ENCODE measurements at places on chromosomes 11 and 22.

GRCh38 chr11:14713496-14714244 lies 70.1 kb downstream of the PDE3B start:
- DNase-seq, result no peak

DNA sequence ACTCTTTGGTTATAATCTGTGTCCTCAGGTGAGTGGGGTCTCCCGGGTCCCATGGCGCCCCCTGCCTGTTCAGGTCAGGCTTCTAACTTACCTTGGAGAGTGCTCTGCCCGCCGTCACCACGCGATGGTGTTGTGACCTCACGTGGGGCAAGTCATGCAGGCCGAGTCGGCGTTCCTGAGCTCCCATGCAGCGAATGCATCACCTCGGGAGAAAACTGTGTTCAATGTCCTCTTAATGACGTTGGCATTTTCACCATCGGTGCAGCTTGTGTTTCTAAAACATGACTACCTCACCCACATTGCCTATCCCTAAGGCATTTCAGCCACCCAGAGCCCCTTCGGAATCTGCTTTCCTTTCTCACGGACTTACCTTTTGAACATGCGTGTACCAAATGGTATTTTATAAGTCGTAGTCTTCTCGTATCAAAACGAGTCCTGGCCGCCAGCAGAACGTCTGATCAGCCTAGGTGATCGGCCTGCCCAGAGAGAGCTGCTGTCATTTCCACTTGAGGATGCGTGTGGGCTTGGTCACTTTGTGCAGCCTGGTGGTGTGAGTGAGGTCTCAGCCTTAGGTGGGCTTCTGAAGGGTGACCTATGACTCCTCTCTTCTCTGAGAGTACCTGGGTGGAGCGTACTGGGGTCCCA lies 64.8 kb downstream of the TBC1D22A start:
- no peak for DNase-seq

- DNase-seq, result no peak
Observed at GRCh38 chr11:11267312-11267711, 85.7 kb downstream of the CSNK2A3 start.

GRCh38 chr22:24894220-24894975 lies 52.1 kb downstream of the LHFPL7 start:
- DNase-seq, result no peak

- DNase-seq, result no peak
Observed at GRCh38 chr11:3679077-3679476, 7.9 kb upstream of the CHRNA10 start.

DNA sequence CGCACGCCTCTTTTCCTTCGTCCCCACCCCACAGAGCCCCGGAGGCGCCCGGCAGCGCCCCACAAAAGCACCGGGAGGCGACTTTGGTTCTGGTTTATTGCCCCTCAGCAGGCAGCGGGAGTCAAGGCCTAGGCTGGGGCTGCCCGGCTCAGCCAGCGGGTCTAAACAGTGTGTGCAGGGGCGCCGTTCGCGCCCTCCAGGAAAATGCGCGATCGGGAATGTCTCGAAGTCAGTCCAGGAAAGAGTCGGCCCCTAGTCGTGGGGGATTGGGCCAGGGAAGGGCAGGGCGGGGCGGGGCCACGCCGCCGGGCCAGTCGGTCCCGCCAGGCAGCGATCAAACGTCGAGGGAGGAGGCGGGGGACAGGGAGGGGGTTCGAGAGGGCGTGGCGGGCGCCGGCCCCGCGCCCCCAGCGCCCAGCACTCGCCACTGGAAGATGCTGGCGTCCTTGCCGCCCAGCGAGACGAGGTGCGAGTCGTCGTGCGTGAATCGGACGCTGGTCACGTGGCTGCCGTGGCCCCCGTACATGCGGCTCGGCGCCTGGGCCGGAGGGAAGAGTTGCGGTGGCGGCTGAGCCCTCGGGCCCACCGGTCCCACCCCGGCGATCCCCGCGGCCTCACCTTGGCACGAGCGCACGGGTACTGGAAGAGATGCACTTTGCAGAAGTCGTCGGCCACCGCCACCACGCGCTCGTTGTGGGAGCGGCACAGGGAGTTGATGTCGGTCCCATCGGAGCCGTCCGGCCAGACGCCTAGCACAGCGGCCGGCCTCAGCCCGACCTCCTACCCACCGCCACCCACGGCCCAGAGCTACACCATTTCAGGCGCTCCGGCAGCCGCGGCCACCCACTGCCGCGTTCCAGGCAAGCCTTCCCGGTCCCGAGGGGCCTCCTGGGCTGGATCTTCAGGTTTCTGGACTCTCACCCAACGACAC lies 741 bp upstream of the MTA2 start:
- no peak for DNase-seq

GRCh38 chr11:81596704-81597103 lies 1137.0 kb downstream of the FAM181B start:
- DNase-seq, result no peak

DNA sequence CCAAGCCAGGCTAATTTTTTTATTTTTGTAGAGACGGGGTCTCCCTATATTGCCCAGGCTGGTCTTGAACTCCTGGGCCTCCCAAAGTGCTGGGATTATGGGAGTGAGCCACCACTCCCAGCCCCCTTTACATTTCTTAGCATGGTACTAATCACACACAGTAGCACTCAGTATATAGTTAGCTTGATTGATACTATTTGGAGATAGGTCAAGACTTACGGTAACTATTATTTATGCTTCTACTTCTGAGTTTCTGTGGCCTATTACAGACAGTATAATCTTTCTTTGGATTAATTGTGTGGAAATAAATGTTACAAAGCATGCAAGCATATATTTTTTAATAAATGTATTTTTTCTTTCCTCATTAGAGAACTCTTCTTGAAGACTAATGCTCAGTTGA lies 192.2 kb downstream of the UVRAG start:
- no peak for DNase-seq

GRCh38 chr22:32480238-32480637 lies 5.6 kb downstream of the FBXO7 start:
- DNase-seq, result no peak

DNA sequence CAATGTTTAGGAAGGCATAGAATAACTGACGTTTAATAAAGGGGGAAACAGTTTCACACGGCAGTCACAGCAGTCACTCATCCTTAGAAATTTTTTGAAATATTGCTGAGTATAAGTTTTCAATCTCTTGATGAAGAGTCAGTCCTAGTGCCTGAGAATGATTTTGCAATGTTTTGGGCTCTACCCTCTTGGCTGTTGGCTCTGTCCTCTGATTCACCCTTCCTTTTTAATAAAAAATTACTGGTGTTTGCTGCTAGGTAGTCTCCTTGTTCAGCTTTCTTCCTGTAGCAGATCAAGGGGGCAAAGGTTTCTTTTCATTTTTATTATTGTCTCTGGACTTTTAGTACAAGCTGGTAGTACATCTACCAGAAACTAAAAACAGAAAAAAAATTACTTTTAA lies 194.3 kb upstream of the ANO3 start:
- no peak for DNase-seq

DNA sequence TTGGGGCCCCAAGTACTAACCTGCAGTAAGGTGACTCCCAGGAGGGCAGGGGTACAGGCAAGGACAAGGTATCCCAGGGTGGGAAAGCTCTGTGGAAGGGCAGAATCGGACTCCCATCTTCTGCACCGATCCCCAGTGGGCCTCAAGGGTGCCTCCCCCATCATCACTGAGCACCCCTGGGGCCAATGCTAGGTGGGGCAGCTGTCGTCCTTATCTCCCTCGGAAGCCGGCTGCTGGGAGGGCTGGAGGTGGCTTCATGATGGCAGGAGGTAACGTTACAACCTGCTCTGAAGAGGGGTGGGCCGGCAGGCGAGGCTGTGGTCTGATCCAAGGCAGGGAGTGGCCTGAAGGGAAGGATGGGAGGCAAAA lies 87.6 kb upstream of the LINC01488 start:
- no peak for DNase-seq

DNA sequence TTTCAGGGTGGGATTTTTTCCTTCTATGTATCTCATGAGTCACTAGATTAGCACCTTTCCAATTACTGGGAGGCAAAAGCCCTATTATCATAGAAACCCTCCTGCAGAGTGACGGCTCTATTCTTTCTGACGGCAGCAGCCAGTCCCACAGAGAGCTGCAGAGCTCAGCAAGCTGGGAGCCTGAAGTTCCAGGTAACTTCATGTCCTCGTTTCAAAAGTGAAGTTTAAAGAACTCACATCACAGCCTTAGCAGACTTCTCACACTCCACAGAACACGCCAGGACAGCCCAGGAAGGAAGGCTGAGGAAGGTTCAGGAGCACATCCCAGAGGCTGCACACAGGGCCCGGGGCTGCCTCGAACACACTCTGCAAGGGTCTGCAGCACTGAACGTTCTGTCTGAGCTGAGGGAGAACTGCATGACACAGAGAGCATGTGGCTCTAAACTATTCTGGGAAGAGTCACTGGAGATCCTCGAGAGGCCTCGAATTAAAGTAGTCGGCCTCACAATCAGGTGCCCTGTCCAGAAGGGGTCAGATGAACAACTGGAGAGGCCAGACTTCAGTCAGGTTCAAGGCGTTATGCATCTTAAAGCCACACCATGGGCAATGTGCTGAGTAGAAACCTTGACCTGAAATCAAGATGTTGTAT lies 104.2 kb upstream of the DRD2 start:
- DNase-seq, result no peak

- no peak for DNase-seq
Observed at GRCh38 chr11:133047036-133047770, 485.1 kb downstream of the OPCML start.

DNA sequence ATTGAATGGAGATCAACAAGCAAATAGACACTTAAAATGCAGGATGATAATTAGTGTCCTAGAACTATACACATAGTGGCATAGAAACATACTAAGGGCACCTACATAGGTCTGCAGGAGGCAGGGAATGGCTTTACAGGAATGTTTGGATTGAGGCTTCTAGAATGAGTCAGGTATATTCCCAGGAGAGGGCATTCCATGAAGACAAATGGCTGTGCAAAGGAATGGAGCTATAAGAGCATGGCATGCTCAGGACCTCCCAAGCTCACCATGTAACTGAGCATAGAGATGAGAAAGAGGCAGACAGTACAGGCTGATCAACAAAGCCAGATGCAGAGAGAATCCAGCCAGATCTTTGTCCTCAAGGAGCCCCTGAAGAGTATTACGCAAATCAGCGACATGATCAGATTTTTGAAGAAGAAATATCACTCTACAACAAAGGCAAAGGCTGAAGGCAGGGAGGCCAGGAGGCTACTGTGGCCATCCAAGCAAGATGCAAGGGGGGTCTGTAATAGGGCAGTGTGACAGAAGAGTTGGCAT lies 211.1 kb upstream of the MTNR1B start:
- DNase-seq, result no peak

DNA sequence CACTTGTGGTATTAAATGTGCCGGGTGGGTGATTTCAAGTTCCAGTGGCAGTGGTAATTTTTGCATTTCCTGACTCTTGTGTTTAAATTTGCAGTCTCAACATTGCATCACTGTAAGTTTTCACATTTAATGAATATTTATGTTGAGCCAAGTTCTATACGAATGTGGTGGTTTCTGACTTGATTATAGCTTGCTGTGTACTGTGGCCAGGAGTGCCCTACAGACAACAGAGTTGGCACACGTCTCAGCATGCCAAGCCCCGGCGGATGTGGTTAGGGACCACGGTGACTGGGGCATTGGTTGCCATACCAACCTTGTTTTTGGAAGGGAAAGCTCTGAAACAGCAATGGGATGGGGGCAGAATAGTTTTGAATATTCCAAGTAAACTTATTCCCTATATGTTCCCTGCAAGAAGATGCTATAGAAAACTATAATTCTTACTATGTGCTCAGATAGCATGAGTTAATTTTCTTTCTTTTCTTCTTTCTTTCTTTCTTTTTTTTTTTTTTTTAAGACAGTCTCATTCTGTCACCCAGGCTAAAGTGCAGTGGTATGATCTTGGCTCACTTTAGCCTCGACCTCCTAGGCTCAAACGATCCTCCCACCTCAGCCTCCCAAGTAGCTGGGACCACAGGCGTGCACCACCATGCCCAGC lies 16.0 kb downstream of the ZNRF3 start:
- DNase-seq, result no peak

- DNase-seq, result no peak
Observed at GRCh38 chr11:112211536-112211935, 14.7 kb upstream of the PTS start.

DNA sequence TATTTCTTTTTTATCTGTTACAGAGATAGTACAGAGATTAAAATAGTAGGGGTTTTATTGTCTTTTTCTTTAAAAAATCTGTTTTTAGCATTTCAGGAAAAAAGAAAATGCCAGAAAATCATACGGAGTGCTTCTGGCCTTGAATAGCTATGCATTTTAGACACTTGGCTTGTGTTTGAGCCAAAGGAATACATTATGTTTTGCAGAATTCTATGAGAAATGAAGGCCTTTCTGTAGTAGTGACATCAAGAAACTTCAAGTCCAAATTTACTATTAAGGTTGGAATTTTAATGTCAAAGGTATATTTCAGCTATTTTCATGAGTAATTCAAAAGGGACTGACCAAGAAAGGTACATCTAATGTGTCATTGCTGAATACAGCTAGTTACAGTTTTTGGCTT lies 56.3 kb upstream of the DDI1 start:
- no peak for DNase-seq

DNA sequence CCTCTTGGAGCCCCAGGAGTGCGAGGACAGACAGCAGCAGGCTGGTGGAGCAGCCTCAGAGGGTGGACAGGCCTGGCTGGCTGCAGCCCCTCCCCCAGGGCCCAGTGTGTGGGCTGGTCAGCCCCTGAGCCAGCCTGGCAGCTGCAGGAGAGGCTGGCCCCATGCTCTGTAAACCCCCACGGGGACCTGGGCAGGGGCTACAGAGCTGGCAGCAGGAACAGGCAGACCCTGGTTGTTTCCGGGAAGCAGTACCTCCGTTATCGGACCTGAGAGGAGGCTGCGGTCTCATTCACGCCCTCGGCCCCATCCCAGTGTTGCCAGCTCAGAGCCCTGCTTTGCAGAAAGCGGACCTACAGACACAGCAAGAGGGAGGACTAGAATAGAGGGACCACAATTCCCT lies 38.5 kb upstream of the COMT start:
- no peak for DNase-seq

DNA sequence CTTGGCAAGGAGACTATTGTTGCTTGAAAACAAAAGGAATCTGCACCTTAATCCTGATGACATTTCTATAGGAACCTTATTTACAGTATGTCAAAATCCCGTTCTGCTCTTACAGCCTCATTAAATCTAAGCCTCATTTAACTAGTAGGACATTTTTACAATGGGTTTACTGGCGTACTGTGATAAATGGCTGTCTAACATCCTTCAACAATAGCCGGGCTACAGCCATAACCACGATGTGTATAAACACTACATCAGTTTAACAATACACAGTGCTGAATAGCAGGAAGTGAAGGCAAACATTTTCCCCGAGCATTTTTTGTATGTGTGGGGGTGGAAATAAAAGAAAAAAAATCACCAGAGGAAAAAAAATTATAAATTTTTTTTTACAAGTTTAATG lies 131.2 kb downstream of the ARL14EP start:
- no peak for DNase-seq

- DNase-seq, result no peak
Observed at GRCh38 chr11:104654181-104654813, 244.0 kb downstream of the CASP12 start.
